Activated T-helper 1 cell treated with anti-CD3 and anti-CD28 coated beads, Interleukin-2, amount 50 U/mL, for 16 hours (primary cell): ENCODE measurements at places on chromosomes 2 and 18.

GRCh38 chr18:25279556-25279955 lies 72.4 kb downstream of the ZNF521 start:
- no peak for DNase-seq

DNA sequence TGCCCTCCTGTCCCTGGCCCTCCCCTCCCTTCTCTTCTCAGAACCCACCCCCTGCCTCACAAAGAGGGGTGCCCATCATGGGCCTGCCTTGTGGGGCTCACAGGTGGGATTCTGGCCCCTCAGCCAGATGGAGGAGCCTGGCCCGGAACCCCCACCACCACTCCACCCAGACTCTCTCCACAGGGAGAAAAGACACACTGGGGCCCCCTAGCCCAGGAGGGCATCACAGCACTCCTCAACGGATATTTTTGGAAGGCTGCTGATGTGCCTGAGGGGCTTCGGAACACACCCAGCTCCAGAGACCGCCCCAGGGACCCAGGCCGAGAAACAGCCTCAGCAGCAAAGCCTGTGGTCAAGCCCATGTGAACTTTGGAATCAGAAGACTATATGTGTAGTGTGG lies 9.9 kb downstream of the KCNIP3 start:
- no peak for DNase-seq

DNA sequence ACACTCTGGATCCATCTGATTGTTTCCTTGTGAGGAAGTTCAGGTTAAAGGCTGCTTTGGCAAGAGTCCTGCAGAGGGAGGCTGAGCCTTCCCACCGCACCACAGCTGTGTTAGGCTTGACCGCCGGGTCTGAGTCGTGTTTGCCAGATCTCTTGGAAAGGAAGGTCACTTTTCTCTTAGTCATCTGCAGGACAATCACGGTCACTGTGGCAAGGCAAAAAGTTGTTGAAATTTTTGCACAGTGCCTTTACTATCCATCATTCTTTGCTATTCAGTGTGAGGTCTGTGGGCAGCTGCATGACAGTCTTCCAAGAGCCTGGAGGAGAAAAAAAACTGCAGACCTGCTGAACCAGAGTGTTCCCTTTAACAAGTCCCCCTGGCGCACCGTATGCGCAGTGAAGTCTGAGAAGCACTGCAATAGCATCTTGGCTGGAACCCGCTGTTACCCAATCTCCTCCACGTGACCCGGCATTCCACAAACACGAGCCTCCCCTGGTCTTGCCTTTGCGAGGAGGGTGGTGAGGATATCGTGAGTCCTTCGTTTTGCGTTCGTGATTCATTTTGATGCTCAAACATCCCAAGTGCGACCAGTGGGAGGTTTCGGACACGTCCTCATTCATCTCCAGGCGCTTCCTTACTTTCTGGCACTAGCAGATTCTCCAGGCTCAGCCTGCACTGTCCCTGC lies 23.0 kb downstream of the BIN1 start:
- DNase-seq: no peak

DNA sequence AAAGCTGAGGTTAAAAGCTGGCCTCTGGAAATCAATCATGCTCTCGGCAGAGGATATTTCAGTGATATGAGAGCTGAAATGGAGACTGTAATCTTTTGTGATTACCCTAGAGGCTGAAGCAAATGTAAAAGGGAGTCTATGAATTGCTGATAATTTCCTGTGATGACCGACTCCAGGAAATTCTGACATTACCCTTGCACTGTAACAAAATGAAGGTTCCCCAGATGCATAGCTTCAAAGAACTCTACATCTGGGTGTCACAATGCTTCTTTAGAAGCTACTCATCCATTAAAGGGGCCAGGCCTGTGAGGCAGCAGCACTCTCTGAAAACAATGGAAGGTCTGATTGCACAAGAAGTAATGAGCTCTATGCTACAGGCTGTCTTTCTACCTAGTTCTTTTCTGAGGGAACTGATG lies 268.2 kb upstream of the SESTD1 start:
- DNase-seq: no peak

GRCh38 chr2:67839668-67840067 lies 223.1 kb downstream of the C1D start:
- no peak for DNase-seq

GRCh38 chr2:169525434-169525833 lies 15.9 kb downstream of the KLHL41 start:
- no peak for DNase-seq

- no peak for DNase-seq
Observed at GRCh38 chr2:164597983-164598382, 23.3 kb downstream of the GRB14 start.

GRCh38 chr2:88331239-88331638 lies 121.3 kb downstream of the FOXI3 start:
- DNase-seq: no peak

- DNase-seq: no peak
Observed at GRCh38 chr2:193989645-193990044, 1667.4 kb upstream of the SLC39A10 start.

DNA sequence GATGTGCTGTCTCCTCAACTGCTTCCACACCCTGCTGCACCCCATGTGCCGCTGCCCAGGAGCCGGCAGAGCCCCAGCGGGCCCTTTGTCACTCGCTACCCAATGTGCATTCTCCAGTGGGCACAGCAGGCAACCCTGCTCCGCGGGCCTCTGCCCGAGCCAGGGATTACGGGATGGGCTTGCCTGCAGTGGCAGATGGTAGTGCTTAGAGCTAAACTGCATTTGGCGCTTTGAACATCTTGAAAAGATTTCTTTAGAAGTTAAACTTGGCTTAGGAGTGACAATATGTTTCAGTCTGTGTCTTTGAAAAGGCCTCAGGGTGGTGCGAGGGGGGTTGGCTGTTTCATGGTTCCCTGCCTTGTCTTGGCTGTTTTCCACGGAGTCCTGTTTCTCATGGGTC lies 84.0 kb upstream of the BOD1L2 start:
- DNase-seq: no peak

DNA sequence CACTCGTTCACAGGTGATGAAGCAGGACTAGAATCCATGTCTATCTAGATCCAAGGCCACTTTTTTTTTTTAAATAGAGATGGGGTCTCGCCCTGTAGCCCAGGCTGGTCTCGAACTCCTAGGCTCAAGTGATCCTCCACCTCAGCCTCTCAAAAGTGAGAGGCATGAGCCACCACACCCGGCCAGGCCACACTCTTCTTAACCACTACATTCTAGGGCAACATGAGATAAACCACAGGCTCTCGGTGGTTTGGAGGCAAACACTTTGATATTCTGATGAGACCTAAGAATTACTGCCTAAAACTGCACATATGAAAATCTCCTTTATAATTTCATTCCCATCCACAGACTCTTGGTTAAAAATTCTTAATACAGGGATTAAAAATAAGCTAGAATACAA lies 51.8 kb downstream of the USP34 start:
- no peak for DNase-seq

GRCh38 chr18:74148543-74149070 lies 284 bp downstream of the TIMM21 start:
- DNase-seq: no peak

GRCh38 chr2:120597595-120598193 lies 138.0 kb upstream of the GLI2 start:
- no peak for DNase-seq

DNA sequence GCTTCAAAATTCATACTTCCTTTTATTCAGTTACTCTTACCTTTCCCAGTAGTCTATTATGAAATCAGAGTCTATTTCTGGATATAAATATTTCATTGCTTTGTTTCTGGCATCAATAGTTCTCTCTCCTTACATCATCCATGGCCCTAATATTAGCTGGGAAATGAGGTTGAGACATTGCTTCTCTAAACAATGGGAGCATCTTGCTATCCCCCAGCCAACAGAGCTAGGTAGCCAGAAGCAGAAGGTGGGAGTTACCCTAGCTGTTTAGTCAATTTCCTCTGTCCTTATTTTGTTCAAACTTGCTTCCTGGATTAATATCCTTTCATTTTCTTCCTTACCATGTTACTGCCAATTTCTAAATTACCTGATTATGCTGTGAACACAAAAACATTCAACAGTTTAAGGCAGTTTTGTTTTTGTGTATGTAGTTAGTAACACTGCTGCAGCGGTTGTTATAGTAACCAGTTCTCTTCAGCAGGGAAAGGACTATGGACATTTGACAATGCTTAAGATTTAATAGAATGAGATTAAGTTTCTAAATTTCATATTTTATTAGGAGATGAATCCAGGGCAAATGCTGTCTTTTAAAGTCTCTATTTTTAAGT lies 160.5 kb upstream of the KCNJ3 start:
- no peak for DNase-seq

GRCh38 chr2:184174493-184175104 lies 423.7 kb upstream of the ZNF804A start:
- DNase-seq: no peak

GRCh38 chr2:99420031-99420430 lies 69.8 kb downstream of the REV1 start:
- DNase-seq: no peak

- DNase-seq: no peak
Observed at GRCh38 chr2:241976296-241976695, 106.8 kb downstream of the RTP5 start.

- no peak for DNase-seq
Observed at GRCh38 chr18:54932472-54932871, 26.8 kb downstream of the CCDC68 start.

- no peak for DNase-seq
Observed at GRCh38 chr2:212005085-212005671, 533.4 kb downstream of the ERBB4 start.

GRCh38 chr2:85811180-85812093 lies 57.6 kb downstream of the ATOH8 start:
- no peak for DNase-seq

DNA sequence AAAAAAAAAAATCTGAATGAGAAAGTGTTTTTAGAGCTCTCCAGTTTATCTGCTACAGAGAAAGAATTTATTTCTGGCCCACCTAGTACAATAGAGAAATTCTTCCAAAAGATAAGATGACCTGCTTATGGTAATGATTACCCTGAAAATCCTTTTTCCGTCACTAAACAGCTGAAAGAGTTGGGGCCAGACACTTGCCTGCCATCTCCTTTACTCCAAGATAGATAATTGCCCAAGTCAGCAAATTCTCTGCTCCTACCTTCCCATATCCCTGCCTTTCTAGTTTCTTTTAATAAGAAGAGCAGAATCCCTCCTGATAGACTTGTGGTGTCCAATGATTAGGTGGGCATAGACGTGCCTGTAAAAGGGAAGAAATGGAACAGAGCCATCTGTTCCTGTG lies 28.1 kb downstream of the EIF4E2 start:
- DNase-seq: no peak

GRCh38 chr2:107545851-107546250 lies 280.8 kb upstream of the RGPD4 start:
- no peak for DNase-seq

DNA sequence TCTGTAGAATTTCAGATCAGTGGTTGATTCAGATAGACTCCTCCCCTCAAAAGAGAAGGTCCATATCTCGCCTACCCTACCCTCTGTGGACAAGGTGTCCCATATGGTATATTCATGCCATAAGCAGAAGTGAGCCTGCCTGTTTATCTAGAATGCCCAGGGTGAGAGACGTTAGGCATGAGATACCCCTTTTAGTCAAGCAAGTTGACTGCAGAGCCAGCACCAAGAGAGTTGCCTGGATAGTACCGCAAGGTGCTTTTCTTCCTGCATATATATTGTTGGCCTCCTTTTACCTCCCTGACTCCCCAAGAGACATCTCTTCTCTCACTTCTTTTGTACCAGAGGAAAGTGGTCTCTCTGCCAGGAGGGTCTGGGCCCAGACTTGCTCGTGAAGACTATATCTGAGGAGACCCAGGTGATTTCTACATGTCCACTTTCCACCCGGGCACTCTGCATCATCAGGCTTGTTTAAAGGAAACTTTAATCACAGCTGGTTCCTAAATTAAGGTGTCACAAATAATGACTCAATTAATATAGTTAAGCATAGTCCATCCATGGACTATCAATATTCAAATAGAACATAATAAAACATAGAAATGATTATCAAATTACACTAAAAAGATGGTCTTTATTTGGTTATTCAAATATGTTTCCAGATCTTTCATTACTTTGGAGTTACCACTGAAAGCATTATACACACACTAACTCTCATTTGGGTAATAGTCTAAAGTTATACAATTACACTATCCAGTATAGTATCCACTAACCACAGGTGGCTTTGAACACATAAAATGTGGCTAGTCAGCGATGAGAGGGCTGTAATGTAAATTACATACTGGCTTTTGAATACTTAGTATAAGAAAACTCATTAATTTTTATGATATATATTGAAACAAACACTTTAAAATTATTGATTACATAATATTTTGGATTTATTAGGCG lies 4.1 kb downstream of the ITGA4 start:
- no peak for DNase-seq

DNA sequence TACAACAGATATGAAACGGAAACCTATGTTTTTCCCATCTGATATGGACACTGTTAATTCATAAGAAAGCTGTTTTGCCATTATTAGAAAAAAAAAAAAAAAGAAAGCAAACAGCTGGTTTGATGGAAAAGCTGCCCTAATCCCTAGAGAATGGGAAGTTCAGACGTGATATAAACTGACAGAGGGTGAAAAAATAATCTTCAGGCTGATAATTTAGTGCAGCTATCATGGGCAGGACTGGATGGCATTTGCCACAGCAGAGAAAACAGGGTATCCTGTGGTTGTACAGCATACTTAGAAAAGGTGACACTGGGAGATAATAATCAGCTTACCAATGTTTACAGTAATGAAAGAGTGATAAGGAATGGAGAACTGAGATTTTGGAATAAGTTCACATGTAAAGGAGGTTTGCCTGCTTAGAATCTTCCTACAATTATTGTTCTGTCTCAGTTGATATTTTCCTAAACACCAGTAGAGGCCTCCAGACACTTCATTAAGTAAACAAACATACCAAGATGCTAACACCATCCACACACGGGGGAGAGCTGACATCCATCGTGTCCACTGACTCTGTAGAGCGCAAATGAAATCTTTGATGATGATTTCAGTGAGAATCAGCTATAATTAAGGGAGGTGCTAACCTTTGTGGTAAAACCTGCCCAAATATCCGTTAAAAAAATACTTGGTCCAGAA lies 211.6 kb upstream of the MMADHC start:
- no peak for DNase-seq

- DNase-seq: no peak
Observed at GRCh38 chr2:129908721-129909373, 70.6 kb upstream of the RAB6C start.

DNA sequence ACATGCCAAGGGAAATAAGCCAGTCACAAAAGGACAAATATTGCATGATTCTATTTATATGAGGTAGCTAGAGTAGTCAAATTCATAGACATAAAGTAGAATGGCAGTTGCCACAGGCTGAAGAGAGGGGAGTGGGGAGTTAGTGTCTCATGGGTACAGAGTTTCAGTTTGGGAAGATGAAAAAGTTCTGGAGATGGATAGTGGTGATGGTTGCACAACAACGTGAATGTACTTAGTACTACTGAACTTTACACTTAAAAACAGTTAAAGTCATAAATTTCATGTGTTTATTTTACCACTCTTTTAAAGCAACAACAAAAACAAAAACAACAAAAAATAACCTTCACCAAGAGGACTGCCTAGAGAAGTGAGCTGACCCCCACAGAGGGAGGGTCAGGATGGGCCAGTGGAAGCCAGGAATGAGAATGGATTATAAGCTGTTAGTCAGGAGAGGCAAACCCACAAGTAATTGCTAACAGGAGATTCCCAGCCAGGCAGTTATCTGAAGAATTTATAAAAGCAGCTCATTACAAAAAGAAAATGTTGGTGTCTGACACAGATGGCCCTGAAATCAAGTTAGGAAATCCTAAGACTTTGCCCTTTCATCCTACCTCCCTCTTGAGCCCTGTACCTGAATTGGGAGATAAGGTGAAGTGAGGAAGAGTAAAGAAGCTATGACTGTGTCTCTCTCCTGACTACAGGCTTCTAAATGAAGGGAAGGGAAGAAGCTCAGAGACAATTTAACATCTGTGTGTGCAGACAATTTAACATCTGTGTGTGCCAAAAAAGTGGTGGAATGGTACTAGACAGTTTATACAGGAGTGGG lies 263.4 kb downstream of the PDE11A start:
- no peak for DNase-seq
